Left lung (tissue), 14 donors: ENCODE measurements at places on chromosomes 13 and 19. TPM values are rescaled to one million over a fixed set of nuclear protein-coding genes. Genes with fewer than 3 reads are reported as not detected.

Gene CRTC1
- 11.3 TPM for total RNA-seq

Gene PRX
- total RNA-seq, result 18.7 TPM

Gene THSD1
- 10.8 TPM for total RNA-seq

Gene CFD
- total RNA-seq, result 78.0 TPM

Gene DZIP1
- 8.2 TPM for total RNA-seq

Gene BCL2L12
- total RNA-seq, result 22.2 TPM

Gene LACC1
- total RNA-seq, result 12.6 TPM

Gene ZNF221
- total RNA-seq, result 6.5 TPM

GRCh38 chr13:94595001-94595949, 677 bp downstream of the TGDS start:
- no peak for DNase-seq

DNA sequence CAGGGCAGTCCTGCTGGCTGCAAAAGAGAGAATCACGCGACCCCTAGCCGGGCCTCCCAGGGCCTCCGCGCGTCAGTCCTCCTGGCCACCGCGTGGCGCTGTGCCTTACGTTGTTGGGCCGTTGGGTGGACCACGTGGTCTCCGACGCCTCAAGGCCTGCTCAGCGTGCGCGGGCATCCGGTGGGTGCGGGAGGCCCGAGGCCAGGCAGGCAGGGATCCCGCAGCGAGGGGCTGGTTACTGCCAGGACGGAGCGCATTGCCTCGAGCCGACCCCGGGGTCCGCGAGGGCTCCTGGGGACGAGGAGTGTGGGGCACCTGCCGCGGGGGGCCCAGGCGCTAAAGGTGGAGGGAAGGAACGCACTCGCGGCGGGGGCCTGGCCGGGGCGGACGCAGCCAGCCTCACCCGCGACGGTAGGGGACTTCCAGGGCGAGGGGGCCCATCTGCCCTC, at the start of gene TDRD12:
Gene TDRD12, plus strand, starts transcription at position 157 of the 449 bp plus-strand sequence. CDS start 306 bp downstream, outside the sequence.
- DNase-seq, result peak; percentile 78

GRCh38 chr13:44484562-44485138, 91.5 kb downstream of the TSC22D1 start:
- DNase-seq, result no peak

GRCh38 chr19:5893907-5894703, 9.5 kb downstream of the NDUFA11 start:
- DNase-seq, result no peak

- DNase-seq, result no peak
Observed at GRCh38 chr13:29679396-29680053, 84.0 kb upstream of the SLC7A1 start.

- no peak for DNase-seq
Observed at GRCh38 chr13:103218253-103218652, 152.0 kb upstream of the SLC10A2 start.

GRCh38 chr13:95921485-95921884, 131.7 kb downstream of the UGGT2 start:
- no peak for DNase-seq
